Activated T-helper 1 cell treated with anti-CD3 and anti-CD28 coated beads, Interleukin-2, amount 50 U/mL, for 16 hours (primary cell): ENCODE measurements at places on chromosomes 5 and 9.
A peak's percentile ranks its signal among the peaks of the same experiment; 100 is the strongest.

DNA sequence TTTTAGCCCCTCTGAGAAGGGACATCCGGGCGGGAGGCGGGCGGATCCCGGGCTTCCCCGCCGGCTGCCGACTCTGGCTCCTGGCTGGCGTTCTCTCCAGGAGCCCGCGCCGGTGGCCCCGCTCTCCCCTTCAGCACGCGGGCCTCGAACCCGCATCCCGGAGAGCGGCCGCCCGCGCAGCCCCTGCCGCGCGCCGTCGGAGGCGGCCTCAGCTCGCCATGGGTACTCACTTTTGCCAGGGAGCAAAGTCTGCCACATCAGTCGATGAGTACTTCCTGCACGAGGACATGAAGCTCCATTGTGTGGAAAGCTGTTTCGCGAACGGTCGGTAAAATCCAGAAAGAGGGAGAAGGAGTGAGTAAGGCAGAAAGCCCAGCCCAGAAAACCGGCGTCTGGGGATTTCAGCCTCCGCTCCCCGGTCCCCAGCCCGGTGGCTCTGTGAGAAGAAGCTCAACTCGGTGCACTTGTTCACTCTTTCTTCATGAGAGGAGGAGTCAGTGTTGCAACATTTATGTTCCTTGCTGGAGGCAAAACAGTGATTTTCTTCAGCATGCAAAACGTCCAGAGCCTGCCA is at the start of gene PRLR:
Gene PRLR (minus strand): TSS at position 450 of the 574 bp plus-strand sequence. CDS start 140,867 bp downstream, outside the sequence.
- no peak for DNase-seq

GRCh38 chr5:37709020-37709419 is 130.8 kb downstream of the GDNF start:
- no peak for DNase-seq

DNA sequence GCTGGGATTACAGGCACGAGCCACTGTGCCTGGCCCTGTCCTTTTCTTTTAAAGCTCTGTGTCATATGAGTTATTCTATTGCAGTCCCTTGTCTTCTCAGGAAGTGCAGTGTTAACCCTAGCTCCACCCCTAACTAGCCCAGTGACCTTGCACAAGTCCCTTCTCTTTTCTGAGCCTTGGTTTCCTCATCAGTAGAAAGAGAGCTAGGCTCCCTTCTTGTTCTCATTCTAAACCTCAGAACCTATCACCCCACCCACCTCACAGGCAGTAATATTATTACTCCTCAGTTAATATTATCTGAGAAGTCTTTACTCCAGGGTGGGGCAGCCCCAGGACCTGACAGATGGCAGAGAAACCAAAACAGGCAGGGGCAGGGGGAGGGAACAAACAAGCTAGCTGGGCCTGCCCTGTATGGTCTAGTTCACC is 7.2 kb downstream of the CYFIP2 start:
- no peak for DNase-seq

GRCh38 chr9:137825324-137825989 is 52.1 kb upstream of the CACNA1B start:
- no peak for DNase-seq

DNA sequence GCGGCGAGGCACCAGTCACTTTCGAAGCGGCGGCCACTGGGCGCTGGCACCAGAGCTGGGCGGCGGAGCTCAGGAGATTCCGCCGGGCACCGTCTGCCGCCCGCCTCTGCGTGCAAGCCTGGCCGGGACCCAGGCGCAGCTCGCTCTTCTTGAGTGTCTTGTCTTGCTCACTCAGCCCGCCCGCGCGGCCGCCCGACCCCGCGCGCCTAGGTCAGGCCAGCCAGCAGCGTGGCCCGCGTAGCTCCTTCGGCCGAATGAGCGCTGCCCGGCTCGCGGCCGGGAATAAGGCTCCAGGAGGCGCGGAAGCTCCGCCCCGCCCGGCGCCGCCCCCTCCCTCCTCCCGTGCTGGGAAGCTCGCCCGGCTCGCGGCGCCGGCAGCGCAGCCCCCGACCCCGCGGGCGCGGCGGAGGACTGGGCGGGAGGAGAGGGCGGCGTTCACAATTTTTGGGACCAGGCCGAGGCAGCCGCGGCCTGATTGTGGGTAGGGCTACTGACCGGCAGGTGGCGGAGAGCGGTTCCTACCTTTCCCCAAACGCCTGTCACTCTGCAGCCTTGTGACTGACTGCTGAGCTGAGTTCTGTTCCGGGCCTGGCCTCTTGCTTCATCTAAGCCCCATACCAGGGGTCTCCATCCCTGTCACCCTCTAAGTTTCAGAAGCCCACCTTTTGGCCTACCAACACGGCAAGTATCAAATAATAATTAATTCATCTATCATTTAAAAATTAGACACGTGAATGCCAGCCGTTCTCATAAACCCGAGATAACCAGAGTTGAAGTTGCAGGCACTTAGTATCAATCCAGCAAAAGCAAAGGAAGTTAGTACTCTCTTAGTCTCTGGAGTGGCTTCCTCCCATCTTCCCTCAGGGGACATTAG is at the start of gene HBEGF:
Gene HBEGF (minus strand): TSS at position 256 of the 874 bp plus-strand sequence. CDS start 275 bp downstream, outside the sequence.
- DNase-seq: peak; percentile 41

GRCh38 chr5:80928073-80928472 is 32.1 kb upstream of the RASGRF2 start:
- no peak for DNase-seq

DNA sequence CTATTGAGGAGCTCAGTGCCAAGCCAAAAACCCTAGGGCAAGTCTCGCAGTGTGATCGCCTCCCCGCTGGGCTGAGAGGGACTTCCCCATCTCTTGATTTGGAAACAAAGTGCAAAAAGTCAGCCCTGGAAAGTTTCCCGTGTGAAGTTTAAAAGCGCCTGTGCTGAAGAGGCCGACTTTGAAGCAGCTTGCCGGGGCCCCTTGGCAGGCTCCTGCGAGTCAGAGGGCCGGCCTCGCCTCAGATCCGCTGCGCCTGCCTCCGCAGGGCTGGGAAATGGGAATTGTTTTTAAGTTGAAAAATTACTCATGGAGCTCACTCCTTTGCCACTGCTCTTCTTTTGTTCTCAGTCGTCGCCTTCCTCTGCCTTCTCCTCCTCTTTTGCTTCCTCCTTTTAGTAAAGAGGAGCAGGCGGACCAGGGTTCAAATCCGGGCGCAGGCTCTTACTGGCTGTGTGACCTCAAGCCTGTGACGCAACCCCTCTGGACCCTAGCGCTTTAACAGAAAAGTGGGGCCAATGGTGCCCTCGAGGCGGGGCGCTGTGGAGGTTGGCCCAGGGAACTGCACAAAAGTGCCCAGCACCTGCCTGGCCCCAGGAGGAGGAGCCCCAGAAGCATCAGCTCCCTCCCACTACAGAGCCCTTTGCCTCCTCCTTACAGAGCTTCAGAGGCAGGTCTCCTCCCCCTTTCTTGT is 14.7 kb upstream of the LHX2 start:
- DNase-seq: no peak

DNA sequence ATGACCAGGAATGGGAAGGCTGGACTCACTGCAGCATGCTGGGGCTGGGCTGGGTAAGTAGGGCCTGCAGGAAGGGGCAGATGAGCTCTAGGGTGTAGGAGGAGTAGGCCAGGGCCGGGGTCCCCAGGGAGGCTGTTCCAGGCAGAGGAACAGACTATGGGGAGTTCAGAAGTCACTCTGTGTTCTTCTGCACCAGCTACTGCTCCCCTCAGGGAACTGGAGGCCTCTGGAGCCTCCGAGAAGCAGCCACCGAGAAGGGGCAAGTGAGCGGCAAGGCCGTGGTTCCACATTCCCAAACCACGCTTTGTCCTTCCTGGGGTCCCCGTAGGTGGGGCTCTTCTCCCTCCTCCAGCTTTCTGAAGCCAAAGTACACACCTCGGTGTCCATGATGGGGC is 8.4 kb upstream of the SLC2A6 start:
- DNase-seq: no peak

DNA sequence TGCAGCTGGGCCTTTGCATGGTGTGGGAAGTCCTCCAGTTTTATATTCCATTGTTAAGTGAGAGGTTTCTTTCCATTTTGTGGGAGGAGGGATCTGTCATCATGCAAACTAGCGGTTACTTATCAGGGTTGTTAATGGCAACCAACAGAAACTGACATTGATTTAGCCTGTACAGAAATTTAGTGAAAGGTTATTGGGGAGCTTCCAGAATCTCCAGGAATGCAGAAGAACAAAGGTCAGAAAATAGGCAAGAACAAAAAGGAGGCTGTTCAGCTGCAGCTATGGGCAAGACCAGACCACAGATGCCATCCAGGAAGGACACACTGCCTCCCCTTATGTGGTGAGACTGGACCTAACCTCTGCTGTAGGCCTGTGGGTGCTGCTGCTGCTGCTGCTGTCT is 395.8 kb downstream of the KDM4C start:
- no peak for DNase-seq

DNA sequence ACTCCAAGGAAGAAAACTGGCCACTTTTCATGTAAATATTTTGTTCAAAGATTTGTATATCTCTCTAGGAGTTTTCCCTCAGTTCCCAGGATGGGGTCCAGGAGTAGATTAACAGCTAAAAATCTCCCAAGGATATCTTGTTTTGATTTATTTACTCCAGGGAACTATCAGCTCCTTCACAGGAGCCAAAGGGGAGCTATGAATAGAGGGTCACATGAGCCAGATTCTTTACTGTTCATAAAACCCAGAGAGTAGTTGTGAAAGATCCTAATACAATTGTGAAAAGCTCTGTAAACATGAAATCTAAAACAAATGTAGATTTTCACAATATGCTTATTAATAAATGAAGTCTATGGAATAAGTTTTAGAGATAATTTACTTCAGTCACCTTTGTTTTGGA is 16.9 kb downstream of the DIMT1 start:
- DNase-seq: no peak

GRCh38 chr5:118253225-118254061 is 734.9 kb downstream of the DTWD2 start:
- no peak for DNase-seq

GRCh38 chr5:153237671-153238332 is 252.7 kb upstream of the GRIA1 start:
- DNase-seq: no peak

GRCh38 chr9:91181541-91181940 is 180.2 kb downstream of the AUH start:
- DNase-seq: no peak

DNA sequence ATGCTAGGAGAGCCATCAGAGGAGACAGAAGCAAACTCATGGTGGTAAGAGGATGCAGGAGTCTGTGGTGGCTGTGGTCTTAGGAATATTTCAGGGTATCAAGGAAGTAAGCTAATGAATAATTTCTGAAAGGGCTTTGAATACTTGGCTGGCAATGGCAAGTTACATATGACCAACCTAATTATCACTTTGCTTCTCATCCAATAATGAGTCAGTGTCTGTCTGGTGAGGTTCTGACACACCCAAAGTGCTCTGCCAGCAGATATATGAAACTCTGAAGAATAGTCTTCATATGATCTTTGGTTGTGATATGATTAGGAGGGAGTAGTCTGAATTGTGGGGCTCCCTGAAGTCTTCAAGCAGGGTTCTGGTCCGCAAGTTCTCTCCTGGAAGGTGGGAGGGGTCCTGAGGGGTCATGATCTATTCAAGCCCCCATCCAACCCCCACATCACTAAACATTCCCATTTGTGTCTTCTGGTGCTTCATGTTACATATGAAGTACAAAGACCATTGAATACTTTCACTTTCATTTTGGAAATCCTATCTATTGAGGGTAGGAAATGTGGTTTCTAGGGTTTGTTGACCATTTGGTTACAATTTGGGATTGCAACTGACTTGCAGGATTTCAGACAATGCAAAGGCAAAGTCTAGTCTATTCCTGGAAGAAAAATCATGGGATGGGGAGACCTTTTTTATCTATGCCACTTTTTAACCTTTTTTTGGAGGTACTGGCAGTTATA is 199.9 kb upstream of the CDKN2B start:
- no peak for DNase-seq

- no peak for DNase-seq
Observed at GRCh38 chr5:77280036-77280435, 69.6 kb downstream of the PDE8B start.

- no peak for DNase-seq
Observed at GRCh38 chr5:77806213-77806843, 30.2 kb upstream of the TBCA start.

DNA sequence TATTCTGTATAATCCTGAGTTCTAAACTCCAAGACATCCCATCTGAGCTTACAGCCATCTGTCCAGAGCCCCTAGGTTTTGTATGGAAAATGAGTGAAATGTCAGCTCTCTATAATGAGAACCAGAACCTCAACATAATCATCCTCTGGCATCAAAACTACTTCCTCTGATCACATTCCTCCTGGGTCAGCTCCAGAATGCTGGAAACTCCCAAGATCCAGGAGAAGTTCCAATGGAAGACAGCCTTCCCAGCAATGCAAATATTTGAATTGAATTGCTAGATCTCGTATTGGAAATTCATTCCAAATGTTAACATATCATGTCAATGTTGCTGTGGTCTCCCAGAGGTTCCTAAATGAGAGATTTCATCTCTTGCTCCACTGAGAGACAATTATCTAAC is 23.8 kb downstream of the C9 start:
- no peak for DNase-seq

GRCh38 chr5:10595672-10596309 is 31.9 kb downstream of the ANKRD33B start:
- peak; percentile 7 for DNase-seq

DNA sequence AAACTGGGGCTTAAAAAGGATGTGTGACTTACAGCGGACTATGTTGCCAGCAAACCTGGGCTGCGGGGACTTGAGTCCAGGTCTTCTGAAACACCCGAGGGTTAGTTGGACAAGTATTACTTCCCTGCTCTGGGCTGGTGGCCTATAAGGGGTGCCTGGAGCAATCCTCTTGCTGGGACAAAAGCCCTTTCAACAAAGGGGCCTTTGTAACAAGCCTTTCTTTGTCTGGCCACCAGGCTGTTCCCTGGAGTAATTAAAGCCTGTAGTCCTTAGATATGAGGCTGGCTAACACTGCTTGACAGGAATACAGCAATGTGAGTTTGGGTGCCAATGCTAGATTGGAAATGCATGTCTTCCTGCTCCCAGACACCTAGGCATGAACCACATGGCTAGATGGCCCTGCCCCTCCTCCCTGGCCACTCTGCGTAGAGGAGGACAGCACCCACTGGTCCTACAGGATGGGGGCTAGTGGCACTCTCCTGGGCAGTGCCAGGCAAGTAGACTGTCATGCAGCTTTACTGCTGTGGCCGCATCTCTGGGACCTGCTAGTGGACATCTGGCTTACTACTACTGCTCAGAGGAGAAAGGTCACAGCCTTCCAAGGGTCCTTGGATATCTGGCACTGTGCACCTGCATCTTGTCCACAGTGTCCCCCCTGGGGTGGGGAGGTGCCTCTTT is 343.1 kb downstream of the ZSWIM6 start:
- no peak for DNase-seq

DNA sequence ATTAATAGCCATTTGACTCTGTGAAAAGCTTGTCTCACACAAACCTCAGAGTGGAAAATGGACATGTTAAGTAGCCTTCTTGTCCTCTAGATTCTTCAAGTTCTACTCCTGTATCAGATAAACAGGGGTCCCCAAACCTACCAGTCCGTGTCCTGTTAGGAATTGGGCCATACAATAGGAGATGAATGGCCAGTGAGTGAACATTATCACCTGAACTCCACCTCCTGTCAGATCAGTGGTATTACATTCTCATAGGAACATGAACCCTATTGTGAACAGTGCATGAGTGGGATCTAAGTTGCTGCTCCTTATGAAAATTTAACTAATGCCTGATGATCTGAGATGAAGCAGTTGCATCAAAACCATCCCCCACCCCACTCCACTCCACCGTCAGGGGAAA is 136.3 kb downstream of the TMEM232 start:
- DNase-seq: no peak
